NCI-H2081 treated with DMSO at 0.1 percent for 48 hours (cell line): ENCODE measurements at places on chromosomes 7 and 10.

GRCh38 chr7:28405662-28406061, 6.7 kb upstream of the CREB5 start:
- no peak for DNase-seq

DNA sequence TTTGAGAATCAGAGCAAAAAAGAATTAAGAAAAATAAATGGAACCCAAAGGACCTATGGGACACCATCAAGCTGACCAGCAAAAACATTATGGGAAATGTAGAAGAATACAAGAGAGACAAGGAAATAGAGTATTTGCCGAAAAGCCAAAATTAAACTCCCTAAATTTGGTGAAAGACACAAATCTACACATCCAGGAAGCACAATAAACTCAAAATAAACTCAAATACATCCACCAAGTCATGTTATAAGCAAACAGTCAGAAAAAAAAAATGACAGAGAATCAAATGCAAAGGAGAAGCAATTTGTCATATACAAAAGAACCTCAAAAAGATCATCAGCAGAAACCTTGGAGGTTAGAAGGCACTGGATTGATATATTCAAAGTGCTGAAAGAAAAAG, 105.4 kb downstream of the ZNF33B start:
- no peak for DNase-seq

GRCh38 chr10:32951111-32951510, 6.9 kb downstream of the ITGB1 start:
- DNase-seq: no peak

GRCh38 chr10:71250842-71251241, 38.5 kb downstream of the UNC5B start:
- no peak for DNase-seq

GRCh38 chr7:28001896-28002295, 178.7 kb downstream of the JAZF1 start:
- DNase-seq: no peak

DNA sequence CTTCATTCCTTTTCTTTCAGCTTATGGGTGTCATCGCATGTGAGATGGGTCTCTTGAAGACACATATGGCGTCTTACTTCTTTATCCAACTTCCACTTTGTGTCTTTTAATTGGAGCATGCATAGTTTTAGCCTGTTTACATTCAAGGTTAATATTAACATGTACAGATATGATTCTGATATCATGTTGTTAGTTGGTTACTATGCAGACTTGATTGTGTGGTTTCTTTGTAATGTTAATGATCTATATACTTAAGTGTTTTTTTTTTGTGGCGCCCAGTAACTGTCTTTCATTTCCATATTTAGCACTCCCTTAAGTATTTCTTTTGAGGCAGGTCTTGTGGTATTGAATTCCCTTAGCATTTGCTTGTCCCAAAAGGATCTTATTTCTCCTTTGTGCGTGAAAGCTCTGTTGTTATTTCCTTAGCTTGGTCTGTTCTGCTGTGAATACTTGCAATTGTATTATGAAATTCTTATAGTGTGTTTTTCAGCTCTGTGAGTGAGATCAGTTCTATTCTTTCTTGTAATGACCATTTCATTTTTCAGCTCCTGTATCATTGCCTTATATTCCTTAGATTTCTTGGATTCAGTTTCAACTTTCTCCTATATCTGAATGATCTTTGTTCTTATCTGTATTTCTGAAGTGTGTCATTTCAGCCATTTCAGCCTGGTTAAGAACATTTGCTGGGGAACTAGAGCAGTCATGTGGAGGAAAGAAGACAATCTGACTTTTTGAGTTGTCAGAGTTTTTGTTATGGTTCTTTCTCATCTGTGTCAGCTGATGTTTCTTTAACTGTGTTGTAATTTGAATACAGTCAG, 88.4 kb downstream of the ABCA13 start:
- no peak for DNase-seq

DNA sequence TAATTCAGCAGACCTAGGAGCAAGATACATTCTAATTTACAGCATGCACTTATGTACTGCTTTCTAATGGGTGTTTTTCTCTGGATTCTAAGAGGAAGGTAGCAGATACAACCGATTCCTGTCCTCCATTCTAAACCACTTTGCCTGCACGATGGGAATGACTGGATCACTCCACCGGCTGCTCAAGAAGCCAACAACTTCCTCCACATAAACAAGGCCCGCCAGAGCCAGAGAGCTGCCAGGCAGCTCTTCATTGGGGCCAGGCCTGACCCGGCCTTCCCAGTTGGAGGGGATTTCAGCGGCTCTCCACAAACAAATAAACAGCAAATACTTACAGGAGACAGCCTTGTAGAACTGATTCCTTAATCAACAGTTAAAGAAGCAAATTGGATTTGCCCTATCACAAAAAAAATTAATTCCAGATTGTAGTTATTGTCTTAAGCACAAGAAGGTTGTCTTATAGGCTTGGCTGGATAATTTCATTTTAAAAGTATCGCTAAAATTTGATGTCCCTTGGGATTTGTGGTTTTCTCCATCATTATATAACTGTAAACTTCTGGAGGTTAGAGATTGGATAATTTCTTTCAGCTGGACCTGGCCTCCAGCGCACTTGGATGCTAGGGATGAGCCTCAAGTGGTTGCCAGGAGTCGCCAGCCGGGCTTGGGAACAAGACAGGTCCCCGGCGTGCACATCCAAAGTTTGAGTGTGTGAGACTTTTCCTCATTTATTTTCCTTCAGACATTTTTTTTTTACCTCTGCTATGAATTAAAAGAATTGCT, 20.9 kb downstream of the EBF3 start:
- DNase-seq: no peak
